IMR-90 (cell line): ENCODE measurements at places on chromosomes 1 and 21.

DNA sequence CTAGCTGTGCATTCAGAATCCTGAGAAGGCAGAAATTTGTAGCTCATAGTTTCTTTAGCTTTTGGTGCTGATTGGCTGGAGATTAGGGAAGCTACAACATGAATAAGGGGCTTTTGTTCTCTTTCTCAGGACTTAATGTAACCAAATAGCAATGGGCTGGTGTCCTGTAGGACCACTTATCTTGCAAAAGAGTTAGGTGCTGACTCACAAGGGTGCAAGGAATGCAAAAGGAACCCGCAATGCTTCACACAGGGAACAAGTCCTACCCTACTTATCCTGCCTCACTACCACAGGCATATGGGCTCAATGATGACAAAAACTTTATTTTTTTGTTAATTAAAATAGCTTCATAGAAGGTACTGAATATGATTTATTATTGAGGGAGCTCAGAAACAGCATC, 541.5 kb downstream of the AMY1C start:
- DNase-seq: no peak

GRCh38 chr21:23438081-23438480, 2169.2 kb downstream of the MRPL39 start:
- no peak for DNase-seq

GRCh38 chr1:6599141-6599975, 3.3 kb downstream of the KLHL21 start:
- DNase-seq: no peak

DNA sequence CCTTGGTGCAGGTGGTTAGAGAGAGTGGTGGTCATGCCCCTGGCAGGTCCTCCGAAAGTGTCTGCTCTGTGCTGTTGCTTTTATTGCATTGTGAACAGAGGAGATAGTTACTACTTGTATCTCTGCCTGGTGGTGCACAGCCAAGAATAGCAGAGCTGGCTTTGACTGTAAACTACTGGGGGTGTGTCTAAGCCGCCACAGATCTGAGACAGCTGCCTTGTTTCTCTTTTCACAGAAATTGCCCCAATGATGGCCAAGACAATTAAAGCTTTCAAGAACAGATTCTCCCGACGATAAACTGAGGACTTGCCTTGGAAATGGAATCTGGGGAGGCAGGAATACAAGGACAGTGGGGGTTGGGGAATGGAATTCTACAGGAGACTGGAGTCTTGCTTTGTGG, 16.0 kb downstream of the ELOA start:
- DNase-seq: peak; percentile 52

DNA sequence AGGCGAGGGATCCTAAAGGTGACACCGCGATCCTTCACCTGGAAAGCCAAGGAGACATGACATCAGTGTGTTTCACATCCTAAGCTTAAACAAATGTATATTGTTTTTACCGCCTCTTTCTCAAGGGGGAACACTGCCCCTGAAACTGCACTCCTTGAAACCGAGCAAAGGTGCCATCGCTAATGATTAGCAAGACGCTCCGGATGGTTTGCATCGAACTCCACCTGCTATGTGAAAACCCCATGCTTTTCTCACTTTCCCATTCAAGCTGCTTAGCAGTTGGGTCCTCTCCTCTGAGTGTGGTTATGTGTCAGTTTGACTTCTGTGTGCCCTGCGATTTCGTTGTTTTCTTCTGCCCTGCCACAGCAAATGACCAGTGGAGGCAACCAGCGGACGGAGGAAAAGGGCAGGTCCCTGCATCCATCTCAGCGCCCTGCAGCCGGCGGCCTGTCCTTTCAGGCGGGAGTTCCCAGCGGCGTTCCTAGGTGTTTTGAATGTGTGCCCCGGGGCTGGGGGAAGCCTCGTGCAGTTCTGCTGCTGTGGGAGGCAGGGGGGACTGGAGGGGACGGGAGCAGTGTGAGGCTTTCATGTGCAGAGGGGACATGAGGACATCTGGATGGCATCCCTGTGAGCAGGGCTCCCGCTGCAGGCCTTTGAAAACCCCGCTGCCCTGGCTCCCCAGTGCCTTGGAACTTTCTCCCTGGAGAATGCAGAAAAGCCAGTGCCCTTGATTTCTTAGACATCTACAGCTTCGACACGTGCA, 16.1 kb downstream of the ZBTB18 start:
- DNase-seq: no peak

- DNase-seq: no peak
Measured at GRCh38 chr1:182408435-182409075, 8.1 kb upstream of the TEDDM1 start.

DNA sequence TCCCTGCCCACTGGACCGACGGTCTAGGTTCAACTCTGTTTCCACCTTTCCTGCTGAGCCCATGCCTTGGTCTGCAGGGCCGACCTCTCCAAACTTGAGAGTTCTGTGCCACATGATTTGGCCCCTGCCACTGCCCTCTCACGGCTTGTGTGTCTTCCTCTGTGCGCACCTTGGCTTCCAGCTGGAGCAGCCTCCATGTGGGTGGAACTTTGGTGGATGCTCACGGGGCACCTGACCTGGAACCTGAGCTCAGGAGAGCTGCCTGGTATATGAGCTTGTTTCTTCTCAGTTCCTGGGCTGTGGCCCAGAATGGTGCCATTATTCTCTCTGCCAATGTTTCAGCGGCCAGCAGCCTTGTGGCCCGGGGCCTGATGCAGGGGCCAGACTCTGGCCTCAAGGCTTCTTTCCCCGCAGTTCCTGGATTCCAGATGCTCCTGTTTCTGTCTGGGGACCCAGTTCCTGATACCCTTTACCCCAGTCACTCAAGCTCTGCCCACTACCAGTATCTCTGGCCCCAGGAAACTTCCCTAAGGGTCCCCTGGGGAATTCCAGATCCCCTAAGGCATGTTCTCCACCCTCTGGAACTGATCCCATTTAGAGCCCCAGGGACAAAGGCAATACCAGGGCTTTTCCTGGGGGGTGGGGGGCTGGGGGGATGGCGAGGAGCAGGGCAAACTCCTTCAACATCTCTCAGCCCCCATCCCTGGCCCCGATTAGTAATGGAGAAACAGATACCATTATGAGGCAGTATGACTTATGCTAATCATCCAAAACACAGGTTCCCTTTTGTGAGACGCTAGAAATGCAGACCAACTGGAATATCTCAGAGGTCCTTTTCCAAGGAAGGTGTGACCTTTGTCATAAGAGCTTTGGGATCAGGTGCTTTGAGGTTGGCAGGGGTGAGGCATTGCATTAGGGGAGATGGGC, 11.1 kb downstream of the QSOX1 start:
- DNase-seq: no peak

GRCh38 chr1:31238986-31239613, 587 bp downstream of the NKAIN1 start:
- no peak for DNase-seq

DNA sequence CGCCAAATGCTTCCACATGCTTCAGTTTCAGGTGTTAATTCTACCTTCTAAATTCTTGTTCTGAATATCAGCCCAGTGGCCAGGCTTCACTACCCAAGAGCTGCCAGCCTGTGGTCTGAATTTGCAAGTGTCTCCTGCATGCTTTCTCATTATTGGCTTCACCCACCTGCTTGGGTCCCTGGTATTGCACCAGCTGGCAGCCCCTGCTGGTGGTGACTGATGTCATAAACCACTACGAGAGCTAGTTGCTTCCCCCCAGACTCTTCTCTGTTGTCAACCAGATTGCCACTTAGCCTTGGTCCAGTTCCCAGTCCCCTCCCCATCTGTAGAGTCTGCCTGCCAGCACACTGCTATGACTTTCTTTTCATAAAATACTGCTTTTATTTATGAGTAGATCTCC, 197.7 kb upstream of the DUSP10 start:
- DNase-seq: no peak

- no peak for DNase-seq
Measured at GRCh38 chr1:150626150-150626549, 3.3 kb downstream of the ENSA start.

DNA sequence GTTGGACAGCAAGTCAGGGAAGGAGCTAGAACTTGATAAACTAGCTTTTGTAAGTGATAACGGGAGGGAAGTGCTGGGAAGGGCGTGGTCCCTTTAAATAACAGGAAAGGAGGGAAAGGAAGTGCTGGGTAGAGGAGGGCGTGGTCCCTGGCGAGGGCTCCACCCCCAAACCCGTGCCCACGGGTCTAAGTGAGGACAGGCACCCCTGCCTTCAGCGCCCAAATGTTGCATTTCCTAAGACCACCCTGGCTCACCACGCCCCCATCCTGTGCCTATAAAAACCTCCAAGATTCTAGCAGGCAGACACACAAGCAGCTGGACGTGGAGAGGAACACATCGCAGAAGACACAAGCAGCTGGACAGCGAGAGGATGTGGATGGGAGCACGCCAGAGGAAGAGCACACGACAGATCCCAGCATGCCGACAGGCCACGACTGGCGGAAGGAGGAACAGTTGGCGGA, 58.5 kb downstream of the PALMD start:
- no peak for DNase-seq

- no peak for DNase-seq
Measured at GRCh38 chr1:50335036-50335435, 88.2 kb downstream of the DMRTA2 start.

DNA sequence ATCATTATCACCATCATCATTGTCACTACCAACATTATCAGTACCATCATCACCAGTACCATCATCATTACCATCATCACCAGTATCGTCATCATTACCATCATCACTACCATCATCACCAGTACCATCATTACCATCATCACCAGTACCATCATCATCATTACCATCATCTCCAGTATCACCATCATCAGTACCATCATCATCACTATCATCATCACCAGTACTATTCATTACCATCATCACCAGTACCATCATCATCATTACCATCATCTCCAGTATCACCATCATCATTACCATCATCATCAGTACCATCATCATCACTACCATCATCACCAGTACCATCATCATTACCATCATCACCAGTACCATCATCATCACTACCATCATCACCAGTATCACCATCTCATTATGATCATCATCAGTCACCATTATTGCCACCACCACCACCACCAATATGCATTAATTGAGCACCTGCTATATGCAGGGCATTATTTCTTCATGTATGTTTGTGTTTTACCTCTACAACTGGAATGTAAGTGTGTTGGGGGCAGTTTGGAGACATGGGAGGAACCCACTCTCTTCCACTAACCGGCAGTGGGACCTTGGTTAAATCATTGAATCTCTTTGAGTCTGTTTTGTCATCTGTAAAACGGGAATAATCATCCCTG, 7.0 kb downstream of the ZBTB8B start:
- no peak for DNase-seq

DNA sequence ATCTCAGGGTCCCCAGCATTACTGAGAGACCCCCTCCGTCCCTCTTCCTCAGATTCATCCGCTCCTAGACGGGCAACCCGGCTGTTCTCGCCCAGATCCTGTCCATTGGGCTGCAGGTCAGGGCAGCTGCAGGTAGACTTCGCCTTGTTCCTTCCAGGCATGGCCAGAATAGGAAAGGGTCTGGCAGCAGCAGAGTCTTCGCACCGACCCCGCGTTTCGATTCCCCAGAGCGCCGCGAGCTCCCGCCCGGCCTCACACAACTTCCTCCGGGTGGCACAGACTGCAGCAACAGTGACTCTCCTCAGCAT, 265 bp downstream of the NRDC start:
- DNase-seq: no peak

- no peak for DNase-seq
Measured at GRCh38 chr1:77027847-77028246, 160.6 kb downstream of the ST6GALNAC5 start.

- peak; percentile 12 for DNase-seq
Measured at GRCh38 chr21:25461725-25462124, 145.6 kb downstream of the MRPL39 start.

DNA sequence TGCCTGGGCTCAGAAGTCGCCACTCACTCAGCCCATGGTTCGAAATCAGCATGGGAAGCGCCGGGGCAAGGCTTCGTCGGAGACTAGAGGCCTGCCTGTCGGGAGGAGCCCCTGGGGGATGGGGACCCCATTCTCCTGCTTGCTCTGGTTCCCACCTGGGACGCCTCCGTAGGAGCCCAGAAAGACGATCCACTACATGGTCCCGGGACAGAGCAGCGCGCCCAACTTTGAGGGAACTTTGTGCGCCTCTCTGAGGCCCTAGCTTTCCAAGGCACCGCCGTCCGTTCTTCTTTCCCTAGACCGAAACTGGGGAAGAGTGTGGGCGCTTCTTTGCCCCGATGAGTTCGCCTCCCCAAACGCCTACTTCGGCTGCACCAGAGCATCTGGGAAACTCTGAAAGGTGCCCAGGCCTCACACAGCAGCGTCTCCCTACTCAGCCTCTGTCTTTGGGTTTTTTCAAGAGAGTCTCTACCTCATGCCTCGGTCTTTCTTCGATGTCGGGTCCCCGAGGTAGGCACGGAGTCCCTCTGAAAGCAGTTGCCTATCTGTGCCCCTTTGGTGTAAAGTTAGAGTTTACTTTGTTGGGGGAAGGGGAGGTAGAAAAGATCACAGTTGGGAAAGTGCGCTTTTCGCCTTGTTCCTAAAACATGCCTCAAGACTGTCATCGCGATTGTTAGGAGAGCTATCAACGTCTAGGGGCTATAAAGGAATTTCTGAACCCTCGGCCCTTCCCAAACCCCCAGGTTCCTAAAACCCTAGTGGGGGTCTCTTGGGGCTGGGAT, 14.0 kb downstream of the NR5A2 start:
- no peak for DNase-seq

DNA sequence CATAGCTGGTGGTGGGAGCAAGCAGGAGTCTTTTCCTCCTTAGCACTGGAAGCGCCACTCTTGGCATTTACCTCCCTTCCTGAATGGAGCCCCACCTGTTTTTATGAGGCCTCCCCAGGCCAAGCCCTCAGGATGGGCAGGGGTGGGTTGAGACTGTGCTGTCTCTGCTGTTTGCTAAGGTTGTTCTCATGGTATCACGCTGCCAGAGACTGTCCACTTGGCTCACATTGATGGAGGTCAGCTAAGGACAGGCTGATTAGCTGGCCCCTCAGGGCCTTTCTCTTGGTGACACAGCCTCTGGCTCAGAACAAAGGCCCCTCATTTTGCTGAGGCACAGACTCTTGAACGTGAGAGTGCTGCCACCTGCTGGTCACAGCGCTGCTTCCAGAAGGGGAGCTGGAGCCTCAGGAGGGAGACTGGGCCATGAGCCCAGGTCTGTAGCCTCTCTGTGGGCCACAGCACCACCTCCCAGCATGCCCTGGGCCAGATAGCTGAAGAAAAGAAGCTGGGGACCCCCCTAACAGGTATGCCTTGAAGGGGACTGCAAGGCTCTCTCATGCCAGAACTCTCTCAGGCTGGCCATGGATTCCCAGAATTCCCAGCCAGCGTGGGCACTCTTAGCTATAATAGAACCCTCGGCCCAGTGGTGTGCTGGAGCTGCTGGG, 85.6 kb downstream of the CD58 start:
- peak; percentile 78 for DNase-seq

DNA sequence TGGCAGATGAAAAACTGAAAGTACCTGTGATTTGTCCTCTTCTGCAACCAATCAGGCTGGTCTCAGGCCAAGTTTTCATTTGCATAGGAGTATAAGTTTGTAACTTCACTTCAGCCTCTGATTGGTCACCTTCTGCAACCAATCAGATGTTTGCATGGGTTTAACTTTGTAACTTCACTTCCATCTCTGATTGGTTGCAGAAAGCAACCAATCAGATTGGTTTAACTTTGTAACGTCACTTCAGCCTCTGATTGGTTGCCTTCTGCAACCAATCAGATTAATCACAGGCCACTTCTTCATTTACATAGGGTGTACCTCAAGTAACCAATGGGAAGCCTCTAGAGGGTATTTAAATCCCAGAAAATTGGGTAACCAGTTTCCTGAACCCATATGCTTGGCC, 18.9 kb upstream of the TUT4 start:
- DNase-seq: peak; percentile 11
